ENCODE measurements at places on chromosomes 11 and 22. TPM values are rescaled to one million over a fixed set of nuclear protein-coding genes. Genes with fewer than 3 reads are reported as not detected.

CCDC179 gene
- total RNA-seq, result not detected

BTBD18 gene
- not detected for total RNA-seq

GCAT gene
- total RNA-seq, result 12.8 TPM

TMEM123 gene
- total RNA-seq, result 172 TPM

DNA sequence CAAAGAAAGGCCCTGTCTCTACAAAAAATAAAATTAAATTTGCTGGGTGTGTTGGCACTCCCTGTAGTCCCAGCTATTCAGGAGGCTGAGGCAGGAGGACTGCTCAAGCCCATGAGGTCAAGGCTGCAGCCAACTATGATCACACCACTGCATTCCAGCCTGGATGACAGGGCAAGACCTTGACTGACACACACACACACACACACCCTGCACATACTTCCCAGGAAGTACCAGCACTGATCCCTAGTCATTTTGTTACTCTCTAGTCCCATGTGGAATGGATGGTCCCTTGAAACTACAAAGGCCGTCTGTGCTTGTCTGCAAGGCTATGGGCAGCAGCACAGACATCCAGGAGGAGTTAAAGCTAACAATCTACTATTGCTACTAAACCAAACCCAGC lies 59.7 kb upstream of the CYP2D6 start:
- no peak for DNase-seq

GRCh38 chr22:27609451-27609888 lies 192.1 kb downstream of the MN1 start:
- no peak for DNase-seq

DNA sequence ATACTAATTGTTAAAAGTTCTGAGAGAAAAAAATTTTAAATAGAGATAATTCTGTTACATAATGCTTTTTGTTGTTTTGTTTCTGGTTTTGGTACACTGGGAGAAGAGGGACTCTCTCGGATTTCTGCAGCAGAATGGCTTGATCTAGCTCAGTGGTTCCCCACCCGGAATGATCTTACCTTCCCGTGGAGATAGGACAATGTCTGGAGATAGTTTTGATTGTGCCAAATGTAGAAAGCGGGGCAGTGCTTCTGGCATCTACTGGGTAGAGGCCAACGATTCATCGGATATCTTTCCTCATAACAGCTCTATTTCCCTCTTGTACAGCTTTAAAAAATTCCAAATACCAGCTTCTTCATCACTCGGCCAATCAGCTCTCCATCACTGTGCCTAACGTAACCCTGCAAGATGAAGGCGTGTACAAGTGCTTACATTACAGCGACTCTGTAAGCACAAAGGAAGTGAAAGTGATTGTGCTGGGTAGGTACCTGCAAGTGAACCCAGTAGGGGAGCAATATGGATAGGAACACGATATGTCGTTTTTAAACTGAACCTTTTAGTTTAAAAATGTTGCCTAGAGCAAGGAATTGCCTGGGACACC lies 13.2 kb downstream of the CRTAM start:
- DNase-seq, result peak; percentile 11

GRCh38 chr11:69700278-69701140 lies 3.3 kb downstream of the FGF19 start:
- DNase-seq, result no peak

GRCh38 chr11:73334384-73335203 lies 26.5 kb downstream of the ARHGEF17 start:
- peak; percentile 67 for DNase-seq

DNA sequence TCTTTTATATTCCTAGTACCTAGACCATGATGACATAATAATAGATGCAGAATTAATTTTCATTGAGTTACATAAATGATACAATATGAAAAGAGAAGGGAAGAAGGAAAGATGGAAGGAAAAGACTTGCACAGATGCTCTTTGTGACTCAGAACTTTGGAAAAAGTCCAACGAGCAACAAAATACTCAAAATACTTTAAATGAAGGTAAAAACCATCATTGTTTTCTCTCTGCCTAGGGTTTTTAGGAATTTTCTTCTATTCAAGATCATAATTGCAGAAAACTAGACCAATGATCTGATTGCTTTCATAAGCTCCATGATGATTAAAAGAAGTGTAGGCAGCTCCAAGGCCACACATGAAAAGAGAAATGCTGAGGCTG lies 276.9 kb downstream of the KIRREL3 start:
- no peak for DNase-seq

DNA sequence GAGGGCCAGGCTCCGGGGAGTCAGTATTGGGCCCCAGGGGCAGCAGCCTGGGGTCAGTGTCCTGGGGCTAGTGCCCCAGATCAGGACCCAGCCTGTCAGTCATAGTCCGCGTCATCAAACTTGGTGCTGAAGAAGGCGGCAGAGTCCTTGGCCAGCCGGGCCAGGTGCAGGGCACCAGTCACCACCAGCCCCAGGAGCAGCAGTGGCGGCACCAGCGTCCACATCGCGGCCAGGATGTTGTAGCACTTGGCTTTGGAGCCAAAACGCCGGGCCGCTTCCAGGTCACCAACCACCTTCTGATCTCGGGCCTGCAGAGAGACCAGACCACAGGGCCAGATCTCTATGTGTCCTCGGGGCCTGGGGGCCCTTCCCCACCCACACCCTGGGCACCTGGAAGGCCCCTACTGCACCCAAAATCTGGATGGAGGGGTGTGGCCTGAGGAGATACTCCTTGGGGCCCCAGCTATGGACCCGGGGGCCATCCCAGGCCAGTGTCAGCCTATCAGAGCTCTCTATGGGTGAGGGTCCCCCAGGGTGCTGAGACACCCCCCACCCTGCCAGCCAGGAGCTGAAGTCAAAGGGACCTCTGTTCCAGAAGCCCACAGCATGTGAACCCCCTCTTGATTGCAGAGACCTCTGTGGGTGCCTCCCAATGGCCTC lies 790 bp downstream of the IFITM5 start:
- no peak for DNase-seq

DNA sequence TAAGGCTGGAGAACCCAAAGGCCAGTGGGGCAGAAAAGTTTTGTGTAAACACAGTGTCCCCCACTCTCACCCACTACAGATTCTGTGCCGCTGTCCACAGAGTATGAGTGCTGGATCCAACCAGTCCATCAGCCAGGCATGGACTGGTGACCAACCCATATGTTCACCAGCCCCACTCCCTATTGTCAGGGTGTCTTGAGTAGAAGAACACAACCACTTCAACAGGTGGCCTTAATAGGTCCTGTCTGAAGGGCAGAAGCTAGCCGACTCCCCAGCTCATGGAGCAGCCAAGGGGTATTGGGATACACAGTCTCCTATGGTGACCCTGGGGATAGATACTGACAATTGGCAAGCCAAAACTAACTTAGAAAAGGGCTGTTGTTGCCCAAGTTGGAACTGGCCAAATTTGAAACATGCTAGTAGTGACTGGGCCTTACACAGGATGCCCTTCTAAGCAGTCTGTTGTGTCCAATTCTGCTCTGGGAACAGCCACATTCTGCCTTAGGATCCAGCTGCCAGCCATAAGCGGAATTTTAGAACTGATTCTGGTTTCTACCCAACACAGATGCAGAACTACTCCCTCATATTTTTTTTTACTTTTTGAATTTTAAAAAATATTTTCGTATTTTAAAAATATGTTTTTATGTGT lies 19.8 kb upstream of the PGM2L1 start:
- DNase-seq, result peak; percentile 5

All from bronchial epithelial cell (primary cell).